ENCODE measurements at places on chromosomes 16 and 17.

- no peak for DNase-seq
These were observed 5.0 kb downstream of the SEC14L1 start for GRCh38 chr17:77145612-77146245.

GRCh38 chr16:49866595-49867071 lies 10.7 kb upstream of the ZNF423 start:
- no peak for DNase-seq

DNA sequence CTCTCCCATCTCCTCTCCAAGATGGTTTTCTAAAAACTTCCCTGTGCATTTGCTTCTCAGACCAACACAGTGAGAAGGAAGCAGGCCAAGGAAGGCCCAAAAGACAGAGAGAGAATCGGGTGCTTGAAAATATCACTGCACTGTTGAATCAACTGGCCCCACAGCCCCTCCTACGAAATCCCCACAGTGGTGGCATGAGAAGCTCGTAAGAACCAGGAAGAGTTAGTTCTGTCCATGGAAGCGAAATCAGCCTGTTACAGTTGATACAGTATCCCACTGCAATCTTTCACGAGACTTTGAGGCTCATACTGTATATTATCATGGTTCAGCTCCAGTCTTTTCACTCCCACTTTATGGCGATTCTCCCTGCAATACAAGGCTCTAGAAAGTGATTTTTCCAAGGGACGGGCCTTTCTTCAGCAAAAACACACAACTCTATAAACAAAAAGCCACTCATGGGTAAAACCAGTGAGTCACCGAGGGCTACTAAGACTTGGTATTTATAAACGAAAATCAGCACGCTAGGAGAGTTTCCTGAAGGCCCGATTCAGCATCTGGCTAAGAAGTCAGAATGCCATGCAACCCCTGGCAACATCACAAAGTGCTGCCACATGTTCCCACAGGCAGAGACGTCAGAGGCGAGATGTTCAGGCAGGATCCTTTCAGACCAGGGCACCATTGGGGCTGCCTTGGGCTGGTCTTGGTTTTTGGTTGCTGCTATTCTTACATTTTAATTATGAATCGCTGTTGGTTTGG lies 185.7 kb downstream of the IRX5 start:
- DNase-seq: no peak

GRCh38 chr17:81566461-81567126 lies 14.4 kb upstream of the FAAP100 start:
- DNase-seq: no peak

GRCh38 chr16:88526008-88526905 lies 43.9 kb upstream of the ZC3H18 start:
- no peak for DNase-seq

DNA sequence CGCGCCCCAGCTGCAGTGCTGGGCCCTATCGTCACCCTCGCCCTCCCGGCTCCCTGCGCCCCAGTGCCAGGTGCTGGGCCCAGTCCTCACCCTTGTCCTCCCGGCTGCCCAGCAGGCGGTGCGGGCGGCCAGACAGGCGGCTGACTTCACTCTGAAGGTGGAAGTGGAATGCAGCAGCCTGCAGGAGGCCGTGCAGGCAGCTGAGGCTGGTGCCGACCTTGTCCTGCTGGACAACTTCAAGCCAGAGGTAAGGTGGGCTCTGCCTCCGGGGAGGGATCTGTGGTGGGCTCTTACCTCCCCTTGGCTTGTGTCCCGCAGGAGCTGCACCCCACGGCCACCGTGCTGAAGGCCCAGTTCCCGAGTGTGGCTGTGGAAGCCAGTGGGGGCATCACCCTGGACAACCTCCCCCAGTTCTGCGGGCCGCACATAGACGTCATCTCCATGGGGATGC lies 17.9 kb downstream of the QPRT start:
- DNase-seq: no peak

DNA sequence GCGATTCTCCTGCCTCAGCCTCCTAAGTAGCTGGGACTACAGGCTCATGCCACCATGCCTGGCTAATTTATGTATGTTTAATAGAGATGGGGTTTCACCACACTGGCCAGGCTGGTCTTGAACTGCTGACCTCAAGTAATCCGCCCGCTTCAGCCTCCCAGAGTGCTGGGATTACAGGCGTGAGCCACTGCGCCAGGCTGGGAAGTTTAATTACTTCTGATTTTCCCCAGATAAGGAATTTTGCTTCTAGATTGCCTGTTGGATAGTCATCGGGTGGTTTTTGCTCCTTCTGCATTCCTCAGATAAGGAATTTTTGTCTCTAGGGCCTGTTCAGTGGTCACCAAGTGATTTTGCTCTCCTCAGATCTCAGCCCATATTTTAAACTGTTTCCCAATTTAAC lies 112.5 kb downstream of the MAP2K4 start:
- no peak for DNase-seq

DNA sequence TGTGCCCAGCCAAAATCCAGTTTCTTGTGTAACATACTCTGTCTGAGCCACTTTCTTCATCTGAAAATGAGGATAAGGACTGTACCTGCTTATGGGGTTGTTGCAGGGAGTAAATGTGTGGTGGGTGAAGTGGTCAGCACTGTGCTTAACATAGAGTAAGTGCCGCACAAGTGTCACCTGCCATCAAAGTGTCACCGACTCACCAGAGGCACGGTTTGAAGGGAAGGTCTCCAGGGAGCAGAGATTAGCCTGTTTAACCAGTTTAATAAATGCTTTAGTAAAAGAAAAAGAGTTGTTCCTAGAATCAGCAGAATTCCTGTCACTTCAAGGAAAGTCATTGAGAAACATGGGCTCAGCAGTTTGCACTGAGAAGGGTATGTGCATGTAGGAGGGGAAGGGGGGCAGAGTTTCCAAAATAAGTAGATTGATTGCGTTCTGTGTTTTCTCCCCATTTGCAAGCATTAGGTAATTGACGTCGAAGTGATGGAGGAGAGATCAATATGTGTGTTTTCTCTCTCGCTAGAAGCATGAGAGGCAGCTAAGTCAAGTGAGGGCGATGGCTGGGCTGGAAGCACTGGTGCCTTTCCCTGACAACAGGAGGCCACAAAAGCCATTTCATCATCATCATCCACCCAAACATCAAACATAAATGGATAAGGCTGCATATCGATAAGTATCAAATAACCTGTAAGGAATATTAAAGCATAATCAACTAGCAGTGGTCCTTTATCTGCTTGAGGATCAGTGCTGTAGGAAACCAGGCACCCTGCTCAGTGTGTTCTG lies 19.1 kb downstream of the FAM20A start:
- no peak for DNase-seq
